ENCODE measurements at places on chromosomes 1 and 21. TPM values are rescaled to one million over a fixed set of nuclear protein-coding genes. Genes with fewer than 3 reads are reported as not detected.

SYNC gene
- 41.7 TPM for total RNA-seq

- no peak for DNase-seq
Observed at GRCh38 chr1:230753191-230753585, 6.0 kb downstream of the CAPN9 start.

TFF3 gene
- total RNA-seq: not detected

DNA sequence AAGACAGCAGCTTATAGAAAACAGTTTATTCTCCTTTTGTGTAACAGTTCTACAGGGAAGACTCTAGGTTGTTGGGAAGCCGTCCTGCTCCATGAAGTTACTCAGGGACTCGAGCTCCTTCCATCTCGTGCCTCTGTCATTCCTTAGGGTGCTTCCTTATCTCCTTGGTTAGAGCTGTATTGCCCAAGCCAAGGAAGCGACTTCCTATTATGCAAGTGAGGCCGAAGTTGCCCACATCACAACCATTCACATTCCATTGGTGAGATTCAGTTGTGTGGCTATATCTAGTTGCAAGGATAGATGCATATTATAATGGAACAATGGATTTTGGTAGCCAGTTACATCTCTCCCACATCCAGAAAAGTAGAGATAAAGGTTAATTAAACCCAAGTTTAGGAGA is 9.0 kb downstream of the GSTM5 start:
- DNase-seq: no peak

- DNase-seq: no peak
Observed at GRCh38 chr1:208603721-208604120, 359.5 kb upstream of the PLXNA2 start.

DNA sequence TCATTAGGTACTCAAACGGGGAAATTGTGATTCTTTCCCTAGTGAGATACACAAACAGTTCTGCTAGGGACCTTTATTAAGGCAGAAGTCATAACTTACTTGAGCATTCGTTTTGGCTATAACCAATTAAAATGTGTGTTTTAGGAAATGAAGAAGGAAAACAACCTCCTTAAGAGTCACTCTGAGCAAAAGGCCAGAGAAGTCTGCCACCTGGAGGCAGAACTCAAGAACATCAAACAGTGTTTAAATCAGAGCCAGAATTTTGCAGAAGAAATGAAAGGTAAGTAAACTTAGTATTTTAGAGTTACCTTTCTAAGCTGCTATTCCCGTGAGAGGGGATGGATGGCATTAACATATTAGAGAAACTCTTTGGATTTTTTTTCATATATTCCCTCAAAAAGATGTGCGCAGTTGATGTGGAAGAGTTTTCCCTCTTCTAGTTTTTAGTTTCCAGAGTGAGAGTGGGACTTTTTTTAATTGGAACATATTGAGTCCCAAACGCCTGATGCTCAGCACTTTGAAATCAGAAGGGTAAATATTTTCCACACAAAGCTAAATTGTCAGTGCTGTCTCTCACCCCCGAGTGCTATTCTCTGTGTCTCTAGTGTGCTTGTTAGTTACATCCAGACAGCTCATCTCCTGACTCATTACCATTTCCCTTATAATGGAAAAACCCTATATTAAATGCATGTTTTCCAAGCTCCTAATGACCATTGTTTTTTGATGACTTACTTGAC is 34.9 kb downstream of the CENPF start:
- DNase-seq: peak; percentile 58

NBPF6 gene
- not detected for total RNA-seq

DNA sequence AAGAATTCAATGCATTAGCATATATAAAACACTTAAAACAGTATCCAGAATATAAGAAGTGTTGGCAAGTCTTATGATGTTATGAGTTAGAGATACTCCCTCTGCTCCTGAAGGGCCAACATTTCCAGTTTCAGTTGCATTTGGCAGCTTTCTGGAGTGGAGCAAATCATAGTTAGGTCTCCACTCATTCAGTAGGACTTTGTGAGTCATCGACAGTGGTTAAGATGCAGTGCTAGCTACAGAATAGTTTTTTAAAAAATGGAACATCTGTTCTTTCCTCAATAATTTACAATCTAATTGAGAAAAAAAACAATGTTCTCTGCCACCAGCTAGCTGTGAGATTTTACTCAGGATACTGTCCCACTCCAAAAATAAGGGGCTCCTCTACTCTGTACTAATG is 389.1 kb downstream of the HLX start:
- DNase-seq: peak; percentile 76

ATP1A4 gene
- not detected for total RNA-seq

CFAP74 gene
- not detected for total RNA-seq

DNA sequence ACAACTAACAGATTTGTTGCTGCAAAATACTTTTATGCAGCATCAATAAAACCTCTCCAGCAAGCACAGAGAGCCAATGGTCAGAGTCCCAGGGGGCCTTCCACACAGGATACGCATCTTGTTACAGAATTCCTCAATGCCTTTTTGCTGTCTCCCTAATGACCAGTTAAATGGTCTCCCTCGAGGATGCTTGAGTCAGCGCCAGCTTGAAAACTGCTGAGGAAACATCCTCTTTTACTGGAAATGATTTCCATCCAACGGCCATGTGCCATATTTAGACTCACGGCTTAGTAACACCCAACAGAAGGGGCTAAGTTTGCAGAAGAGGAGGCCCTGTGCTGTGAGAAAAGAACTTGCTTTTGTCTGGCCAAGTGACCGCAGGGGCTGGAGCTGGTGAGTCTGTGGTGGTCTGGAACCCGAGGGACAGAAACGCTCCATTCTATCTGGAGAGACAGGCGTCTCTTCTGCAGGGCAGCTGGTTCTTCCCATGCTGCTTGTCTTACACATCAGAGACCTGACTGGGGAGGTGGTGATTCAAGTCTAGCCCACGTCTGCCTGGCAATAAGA is 496.4 kb downstream of the SETD4 start:
- peak; percentile 88 for DNase-seq

- peak; percentile 63 for DNase-seq
Observed at GRCh38 chr1:42334240-42335049, 590 bp downstream of the FOXJ3 start.

GRCh38 chr1:47914218-47914938 is 82.8 kb downstream of the TRABD2B start:
- DNase-seq: no peak

UQCRHL gene
- 1.0 TPM for total RNA-seq

SERPINC1 gene
- total RNA-seq: 0.32 TPM

DNA sequence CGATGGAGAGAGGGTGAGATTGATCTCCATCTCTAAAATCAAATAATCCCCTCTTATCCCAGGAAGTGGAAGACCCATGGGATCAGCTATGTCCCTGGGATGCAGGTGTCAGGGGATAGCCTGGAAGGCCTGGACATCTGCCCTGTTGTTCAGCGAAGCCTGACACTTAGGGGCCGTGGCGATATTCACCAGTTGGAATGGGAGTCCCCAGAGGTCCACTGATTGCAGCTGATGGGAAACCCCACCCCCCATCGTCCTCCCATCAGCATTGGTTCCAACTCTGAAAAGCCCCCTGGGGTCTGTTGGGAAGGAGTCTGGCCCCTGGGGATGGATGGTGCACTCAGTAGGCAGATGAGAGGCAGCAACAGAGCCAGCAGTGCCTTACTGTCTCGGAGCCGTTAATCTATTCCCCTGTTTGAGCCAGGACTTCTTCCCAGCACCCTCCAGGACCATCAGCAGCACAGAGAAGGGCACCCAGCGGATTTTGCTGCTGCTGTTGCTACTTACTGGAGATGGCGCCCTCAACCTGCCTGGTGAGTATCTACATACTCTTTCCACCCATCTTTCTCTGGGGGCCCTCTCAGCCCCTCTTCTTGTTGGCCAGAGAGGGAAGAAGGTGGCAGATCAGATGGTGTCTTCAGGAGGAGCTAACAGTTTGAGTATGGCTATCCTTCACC is 13.4 kb downstream of the CATSPER4 start:
- DNase-seq: no peak

PLPPR4 gene
- 0.66 TPM for total RNA-seq

RPTN gene
- not detected for total RNA-seq

NPHS2 gene
- total RNA-seq: not detected

- DNase-seq: no peak
Observed at GRCh38 chr1:199155166-199156019, 516.6 kb downstream of the PTPRC start.

FOXD2 gene
- 0.19 TPM for total RNA-seq

DNA sequence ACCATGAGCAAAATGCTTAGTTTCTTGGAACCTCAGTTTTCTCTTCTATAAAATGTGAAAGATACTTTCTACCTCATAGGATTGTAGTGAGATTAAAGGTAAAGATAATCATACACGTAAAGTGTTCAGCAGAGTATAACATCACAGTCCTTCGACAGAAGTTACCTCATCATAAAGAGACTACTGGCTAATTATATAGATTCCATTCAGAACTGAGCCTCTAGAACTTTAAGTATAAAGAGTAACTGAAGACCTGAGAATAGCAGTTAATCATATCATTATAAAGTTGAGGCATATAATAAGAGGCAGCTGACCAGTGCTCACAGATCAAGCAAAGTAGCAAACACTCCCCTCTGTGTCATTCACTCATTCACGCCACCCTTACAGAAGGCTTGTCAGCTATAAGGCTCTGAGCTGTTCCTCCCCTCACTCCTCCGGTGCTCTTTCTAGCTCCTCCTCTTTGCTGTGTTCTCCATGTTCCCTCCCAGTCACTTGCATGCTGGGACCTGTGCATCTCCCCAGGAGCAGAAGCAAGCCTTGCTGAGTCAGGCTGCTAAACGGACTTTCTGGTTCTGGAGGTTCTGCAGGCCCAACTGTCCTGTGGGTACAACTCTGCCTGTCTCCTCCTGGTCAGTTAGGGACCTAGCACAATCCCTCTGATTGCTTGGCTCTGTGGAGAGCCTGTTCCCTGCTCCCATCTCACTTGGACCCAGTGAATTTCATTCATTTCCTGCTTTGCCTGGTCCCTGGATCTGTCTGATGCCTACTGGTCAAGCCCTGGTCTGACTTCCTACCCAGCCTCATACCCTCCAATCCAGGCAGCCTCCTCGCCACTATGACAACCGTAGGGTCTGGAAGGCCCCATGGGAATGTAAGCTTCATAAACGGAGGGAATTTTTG is 28.3 kb upstream of the LY9 start:
- DNase-seq: peak; percentile 9

GRCh38 chr1:14421977-14422609 is 176.4 kb upstream of the KAZN start:
- DNase-seq: no peak

GRCh38 chr1:9687874-9688582 is 36.5 kb downstream of the PIK3CD start:
- DNase-seq: no peak

DNA sequence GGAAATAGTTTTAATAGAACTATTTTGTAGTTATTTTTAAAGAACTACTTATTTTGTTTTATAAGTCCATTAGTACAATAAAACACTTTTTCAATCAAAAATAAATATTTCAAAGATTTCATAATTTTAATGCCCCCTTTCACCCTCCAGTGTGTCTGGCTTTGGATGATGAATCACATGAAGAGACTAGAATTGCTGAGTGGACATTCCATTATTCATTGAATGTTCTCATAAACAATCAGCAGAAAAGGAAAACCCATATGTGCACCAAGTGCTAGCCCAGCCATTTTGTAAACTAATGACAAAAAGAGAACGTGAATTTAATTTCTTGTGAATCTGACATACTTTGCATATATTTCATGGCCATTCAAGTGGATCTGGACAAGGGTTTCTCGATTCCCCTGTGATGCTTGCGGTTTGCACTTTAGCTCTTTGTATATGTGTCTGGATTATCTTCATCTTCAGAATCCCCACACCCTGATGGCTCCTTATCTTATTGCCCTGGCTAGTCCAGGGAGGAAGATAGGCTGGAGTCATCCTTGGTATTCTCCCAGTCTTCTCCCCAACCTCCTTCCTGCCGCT is 20.7 kb upstream of the CHIA start:
- DNase-seq: no peak

- no peak for DNase-seq
Observed at GRCh38 chr1:209805341-209805781, 581 bp downstream of the IRF6 start.

GRCh38 chr1:182260516-182260915 is 131.1 kb downstream of the GLUL start:
- no peak for DNase-seq

DNA sequence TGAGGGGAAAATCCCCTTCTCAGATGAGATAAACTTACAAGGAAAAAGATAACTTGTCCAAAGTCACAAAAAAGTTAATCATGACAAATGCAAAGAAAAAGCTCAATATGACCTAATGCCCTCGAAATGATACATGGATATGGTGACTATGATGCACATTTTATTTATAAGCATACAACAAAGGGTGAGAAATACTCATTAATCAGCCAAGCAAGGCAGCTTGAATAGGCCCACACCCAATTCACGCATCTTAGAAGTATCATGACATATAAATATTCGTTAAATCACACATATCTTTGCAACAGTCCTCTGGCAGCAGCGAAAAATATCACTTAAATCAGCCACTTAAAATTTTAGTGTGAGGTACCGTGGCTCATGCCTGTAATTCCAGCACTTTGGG is 21.7 kb downstream of the EPS15 start:
- DNase-seq: no peak

AMY2A gene
- not detected for total RNA-seq

CAMK1G gene
- 5.1 TPM for total RNA-seq
